ENCODE measurements at places on chromosomes 6 and 20.

DNA sequence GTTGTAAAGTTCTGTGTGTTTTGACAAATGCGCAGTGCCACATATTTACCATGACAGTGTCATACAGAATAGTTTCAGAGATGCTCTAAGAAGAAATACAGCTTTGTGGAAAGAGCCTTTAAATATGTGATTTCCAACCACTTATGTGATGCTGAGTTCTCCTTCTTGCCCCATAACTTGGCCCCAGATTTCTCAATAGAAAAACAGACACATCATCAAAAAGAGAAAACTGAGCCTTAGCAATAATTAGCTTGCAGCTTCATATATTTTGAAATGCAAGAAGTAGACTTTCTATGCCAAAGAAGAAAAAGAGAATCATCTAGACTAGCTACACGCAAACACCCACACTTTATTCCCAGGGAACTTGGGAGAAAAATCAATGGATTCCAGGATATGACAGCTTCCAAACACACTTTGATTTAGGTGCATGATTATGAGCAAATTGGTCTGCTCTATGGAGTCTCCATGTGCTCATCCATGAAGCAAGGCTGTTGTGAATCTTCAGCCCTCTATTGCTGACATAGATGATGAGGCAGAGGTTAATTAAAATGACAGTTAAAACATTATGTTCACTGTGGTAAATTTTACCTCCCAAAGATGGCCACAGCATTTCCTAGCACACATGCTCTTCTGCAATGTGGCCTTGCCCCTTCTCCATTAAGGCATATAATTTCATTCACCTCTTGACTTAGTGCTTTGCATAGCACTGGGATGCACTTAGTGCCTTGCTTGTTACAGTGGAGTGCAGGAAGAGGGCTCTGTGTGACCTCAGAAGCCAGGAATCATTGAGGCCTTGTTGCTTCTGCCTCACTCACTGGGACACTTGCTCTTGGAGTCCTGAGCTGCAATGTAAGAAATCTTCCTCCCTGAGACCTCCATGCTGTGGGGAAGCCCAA lies 174.6 kb downstream of the SYNDIG1 start:
- DNase-seq: no peak

GRCh38 chr6:154161689-154162088 lies 122.6 kb downstream of the OPRM1 start:
- no peak for DNase-seq

DNA sequence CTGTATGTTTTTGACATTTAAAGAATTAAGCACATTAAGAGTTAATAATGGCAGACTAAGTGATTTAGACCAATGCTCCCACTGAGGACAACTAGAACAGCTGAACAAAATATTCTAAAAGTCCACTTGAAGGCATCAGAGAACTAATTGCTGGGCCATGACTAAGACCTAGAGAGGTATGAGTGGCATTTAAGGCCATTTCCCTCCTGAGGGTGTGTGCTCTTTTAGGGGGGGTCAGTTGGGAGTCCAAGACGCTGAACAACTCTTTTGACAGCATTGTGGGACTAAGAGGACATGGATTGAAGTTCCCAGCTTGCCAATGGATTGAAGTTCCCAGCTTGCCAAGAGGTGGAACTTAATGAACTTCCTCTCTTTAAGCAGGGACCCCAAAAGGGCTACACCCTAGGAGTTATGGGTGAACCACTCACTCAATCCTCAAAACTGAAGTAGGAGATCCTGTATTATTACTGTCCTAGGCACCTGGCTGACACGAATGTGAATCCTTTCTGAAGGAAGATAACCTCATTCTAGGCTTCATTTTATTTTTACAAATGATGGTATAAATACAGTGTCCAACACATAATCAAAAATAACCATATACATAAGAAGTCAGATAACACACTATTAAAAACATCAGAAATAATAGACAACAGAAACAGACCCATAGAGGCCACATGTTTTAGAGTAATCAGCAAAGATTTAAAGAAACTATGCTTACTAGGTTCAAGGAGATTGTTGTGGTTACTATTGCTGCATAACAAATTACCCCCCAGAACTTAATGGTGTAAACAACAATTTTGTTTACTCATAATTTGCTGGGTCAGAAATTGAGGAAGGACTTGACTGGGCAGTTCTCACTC lies 175.1 kb downstream of the VEGFA start:
- DNase-seq: no peak

DNA sequence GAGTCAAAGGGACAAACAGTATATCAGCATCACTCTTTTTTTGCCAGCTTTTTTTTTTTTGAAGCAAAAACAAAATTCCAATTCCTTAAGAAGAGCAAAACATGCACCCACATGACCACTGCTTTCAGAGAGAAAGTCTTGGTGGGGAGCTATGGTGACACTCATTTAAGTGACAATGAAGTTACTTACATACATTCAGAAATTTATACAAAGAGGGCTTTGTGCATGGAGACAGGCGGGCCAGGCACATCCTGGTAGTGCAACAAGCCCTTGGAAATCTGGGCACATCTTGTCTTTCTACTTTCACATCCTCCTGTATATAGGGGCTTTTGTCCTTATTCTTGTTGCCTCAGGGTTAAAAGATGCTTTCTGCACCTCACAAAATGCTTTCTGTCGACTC lies 55.9 kb downstream of the IL22RA2 start:
- no peak for DNase-seq

DNA sequence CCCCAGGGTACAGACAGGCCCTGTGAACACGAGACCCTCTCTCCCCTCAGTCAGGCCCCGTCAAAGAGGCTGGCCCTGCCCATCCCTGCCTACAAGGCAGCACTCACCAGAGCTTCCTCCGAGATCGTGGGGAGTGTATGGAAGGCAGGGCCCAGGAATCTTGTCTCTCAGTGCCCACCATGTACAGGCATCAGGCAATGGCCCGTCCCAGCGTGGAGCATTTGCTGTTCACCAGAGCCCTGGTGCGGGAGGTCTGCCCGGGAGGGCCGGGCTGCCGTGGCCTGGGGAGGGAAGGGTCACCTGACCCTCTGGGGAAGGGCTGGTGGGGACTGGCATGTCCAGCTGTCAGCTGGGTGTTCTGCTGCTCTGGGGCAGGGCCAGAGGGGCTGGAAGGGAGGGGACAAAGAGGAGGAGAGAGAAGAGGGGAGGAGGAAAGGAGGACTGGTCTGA lies at the start of gene IP6K3:
Gene IP6K3, minus strand, starts transcription at position 255 of the 450 bp plus-strand sequence. CDS start 11,429 bp downstream, outside the sequence.
- no peak for DNase-seq

DNA sequence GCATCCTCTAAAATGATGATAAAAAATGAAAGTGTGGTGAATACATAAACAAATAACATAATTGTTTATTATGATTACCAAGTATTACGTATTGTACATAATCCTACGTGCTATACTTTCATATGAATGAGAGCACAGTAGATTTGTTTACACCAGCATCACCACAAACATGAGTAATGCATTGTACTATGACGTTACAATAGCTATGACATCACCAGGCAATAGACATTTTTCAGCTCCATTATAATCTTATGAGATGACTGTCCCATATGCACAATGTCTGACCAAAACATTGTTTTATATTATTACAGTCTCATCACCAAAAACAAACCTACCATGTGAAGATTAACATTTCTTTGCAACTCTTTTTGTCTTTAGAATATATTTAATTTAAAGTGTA lies 225.7 kb upstream of the TENT5A start:
- no peak for DNase-seq

GRCh38 chr6:123808556-123808955 lies 4.9 kb downstream of the NKAIN2 start:
- DNase-seq: no peak

GRCh38 chr6:136090929-136091328 lies 159.2 kb downstream of the MTFR2 start:
- no peak for DNase-seq

- DNase-seq: no peak
Observed at GRCh38 chr20:48754292-48754691, 73.5 kb downstream of the PREX1 start.

GRCh38 chr20:4524792-4525191 lies 196.9 kb upstream of the PRND start:
- DNase-seq: no peak

- no peak for DNase-seq
Observed at GRCh38 chr6:56916849-56917551, 37.9 kb upstream of the BEND6 start.

DNA sequence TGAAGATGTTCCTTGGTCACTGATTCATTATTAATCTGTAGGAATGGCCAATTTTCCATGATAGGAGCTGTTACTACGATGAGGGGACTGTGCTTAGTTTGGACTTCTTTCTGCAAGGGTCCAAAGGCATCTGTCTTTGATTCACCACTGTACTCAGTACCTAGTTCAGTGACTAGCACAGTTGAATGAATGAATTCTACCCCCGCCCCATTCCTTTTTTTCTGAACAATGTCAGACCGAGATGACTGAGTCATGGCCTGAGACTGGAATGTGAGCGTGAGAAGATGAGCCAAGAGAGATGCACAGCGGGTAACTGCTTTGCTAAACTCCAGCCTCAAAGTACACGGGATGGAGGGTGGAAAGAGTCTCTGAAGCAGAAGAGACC lies 419 bp upstream of the SNHG17 start:
- DNase-seq: no peak

DNA sequence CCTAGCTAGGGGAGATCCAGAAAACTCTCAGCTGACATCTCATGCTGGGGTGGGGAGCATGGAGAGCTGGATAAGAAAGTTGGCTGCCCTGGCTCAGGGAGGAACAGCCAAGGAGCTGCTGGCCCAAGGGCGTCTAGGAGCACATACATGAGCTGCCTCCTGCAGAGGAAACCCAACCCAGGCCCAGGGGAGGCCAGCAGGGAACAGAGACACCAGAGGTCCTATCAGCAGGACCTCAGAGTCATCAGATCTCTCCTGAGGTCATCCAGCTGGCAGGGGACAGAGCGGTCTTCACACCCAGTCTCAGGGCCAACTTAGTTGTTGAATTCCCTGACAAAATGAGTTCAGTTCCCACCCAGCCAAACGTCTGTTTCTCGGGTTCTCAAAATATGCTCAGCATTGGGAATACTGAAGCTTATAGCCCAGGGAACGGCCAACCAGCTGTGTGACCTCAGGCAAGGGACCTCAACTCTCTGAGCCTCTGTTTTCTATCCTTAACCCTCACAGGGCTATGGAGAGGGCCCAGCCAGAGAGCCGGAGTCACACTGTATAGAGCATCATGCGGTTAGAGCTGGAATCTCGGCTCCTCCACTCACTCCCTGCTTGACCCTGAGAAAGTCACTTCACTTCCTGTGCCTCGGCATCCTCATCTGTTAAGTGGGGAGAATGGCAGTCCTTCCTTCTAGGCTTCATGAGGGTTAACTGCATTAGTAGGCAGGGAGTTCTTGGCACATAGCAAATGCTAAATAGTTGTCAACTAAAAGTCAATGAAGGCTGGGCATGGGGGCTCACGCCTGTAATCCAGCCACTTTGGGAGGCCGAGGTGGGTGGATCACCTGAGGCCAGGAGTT lies 13.8 kb downstream of the ADA start:
- DNase-seq: no peak

DNA sequence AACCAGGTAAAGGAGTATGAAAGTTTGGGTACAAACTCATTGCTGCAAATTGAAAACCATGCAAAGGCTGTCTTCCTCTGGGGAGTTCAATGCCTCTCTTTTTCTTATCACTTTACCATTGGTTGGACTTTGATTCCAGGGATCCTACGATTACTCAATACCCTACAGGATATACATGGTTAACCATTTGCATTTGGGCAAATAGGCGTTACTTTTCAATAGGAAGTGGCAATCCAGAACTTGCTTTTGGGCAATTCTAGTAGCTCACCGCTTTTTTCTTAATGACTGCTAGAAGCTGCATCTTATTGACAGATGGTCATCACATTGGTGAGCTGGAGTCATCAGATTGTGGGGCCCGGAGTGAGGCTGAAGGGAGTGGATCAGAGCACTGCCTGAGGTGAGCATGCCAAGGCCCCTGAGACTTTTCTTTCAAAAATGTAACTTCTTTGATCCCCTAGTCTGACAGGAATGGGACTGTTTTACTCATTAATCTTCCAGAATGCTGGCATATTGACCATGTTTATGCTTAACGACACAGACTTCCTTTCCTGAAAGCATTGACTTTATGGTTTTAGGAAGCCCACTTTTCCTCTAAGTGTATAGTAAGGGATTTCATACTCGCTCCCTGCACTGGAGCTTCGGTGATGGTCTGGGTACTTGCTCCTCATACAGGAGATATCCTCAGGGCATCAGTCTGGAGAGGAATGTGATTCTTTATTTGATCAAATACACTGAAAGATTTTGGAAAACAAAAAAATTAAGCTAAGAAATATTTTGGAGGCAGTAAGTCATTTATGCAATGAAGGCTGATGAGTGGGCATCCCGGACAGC lies at the start of gene CCR6:
Gene CCR6, plus strand, starts transcription at position 270 of the 831 bp plus-strand sequence. CDS start 13,039 bp downstream, outside the sequence.
- no peak for DNase-seq

DNA sequence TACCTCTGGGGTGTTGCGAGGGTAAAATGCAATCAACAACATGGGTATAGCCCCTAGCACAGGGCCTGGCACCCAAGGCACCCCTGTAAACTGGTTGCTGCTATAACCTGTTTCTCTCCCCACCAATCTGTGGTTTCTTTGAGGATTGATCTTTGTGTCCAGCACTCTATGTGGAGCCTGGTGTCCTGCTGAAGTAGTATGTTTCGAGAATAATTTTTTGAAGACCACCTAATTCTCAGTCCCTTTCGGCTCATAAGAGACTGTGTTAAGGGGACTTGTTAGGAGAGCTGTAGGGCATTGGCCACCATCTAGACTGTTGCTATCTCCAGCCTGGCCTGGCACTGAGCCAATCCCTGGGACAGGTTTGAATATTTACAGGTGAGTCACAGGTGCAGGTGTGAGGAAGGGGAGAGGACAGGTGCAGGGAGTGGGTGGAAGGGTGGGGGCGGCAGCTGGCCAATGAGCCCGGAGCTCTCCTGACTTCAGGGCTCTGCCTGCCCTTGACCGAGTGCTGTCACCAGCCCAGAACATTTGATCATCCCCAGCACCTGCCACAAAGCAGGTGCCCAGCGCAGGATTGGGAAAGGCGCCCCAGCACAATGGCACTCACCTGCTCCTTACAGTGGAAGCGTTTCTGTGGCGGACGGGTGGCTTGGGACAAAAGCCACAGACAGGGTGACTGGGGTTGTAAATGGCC lies 8.1 kb upstream of the C20orf144 start:
- DNase-seq: no peak

DNA sequence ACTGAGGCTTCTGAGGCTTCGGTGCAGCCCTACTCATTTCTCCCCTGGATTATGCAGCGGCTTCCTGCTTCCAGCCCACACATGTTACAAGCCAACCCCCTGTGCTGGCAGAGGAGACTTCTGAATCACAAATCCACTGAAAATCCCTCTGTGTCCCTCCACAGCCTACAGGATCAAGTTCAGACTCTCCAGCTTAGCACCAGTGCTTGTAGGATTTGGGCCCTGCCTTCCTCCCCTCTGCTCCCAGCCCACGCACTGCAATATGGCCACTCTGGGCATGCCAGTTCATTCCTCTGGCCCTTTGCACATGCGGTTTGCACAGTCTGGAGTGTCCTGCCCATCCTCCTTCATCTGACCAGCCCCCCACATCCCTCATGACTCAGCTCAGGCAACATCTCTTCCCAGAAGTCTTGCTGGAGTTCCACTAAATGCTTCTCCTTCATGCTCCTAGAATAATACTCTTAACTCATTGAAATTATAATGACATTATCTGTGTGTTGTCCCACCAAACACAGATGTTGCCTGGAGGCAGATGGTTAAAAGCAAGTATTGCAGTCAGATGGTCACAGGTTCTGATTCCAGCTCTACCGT lies 15.9 kb upstream of the MDGA1 start:
- no peak for DNase-seq
